ENCODE measurements at places on chromosomes 12 and 14.

DNA sequence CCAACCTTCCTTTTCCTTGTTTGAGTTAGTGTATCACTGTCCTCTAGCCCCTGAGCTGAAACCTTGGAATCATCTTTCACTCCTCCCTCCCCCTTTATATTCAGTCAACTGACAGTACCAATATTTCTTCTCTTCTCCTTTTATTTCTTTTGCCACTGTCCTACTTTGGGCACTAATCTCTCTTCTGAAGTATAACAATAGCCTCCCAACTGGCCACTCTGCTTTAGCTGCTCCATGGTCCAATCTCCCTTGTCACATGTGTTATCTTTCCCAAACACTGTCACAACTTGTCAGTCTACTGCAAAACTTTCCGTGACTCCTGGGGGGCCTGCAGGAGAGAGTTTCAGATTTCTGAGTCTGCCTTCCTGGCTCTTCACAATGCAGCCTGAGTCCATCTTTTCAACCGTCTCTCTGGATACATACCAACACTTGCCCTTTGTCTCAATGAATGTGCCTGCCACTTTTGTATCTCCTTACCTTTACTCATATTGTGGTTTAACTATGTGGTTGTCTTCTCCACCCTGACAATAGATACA, 471.2 kb downstream of the DIO2 start:
- no peak for DNase-seq

DNA sequence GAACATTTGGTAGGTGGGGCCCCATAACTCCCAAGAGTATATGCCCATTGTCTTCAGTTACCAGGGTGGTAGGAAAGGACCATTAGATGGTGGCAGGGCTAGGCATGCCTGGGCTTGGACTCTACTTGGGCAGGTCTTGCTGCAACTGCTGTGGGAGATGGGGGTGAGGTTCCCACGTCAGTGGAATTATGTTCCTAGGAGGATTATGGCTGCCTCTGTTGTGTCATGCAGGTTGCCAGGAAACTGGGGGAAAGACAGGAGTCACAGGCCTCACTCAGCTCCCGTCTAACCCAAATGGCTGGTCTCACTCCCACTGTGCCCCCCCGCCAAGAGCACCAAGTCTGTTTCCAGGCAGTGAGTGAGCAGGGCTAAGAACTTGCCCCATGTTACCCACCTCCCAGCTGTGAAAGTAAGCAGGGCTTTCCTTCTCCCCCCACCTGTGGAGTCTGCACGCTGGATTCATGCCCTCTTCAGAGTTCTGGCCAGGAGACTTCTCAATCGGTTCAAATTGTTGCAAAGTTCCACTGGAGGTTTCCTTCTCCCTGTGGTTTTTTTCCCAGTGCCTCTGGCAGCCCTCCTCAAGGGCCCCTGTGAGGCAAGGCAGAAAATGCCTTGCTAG, 337.5 kb downstream of the CCDC91 start:
- no peak for DNase-seq

- no peak for DNase-seq
These were observed 331.2 kb downstream of the CACNA1C start for GRCh38 chr12:2384029-2384386.

DNA sequence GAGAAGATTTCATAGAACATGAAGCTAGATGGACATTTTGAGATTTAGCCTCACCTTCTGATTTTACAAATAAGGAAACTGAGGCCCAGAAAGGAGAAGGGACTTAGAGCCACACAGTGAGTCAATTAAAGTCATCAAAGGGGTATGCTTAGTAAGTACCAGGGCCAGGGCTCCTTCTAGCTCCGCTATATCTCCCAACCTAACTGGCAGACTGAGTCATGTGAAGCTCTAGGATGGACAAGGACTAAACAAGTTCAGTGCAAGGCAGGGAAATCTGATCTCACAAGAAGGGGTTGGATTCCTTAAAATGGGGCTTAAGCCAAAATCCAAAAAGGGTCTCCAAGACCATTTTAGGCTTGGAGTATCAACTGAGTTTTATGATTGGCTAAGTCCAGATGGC, 215.8 kb downstream of the PHLDA1 start:
- DNase-seq = no peak

GRCh38 chr12:43118881-43119280, 433.1 kb downstream of the ADAMTS20 start:
- no peak for DNase-seq

DNA sequence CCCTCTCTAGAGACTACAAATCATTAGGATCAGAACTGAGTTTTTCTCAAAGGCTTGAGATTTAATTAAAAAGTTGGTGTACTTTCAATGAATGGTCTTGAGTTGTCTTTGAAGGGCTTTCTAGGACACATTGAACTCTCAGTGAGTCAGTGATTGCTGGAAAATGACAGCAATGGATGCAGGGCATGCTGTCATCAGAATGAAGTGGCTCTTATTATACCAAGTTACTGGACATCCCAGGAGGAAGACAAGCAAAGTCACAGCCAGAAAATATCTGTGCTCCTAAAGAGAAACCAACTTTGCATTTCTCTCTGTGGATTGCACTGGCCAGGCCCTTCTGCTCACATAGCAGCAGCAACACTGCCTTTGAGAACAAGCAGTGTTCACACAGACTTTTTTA, 112.6 kb downstream of the PRIMA1 start:
- DNase-seq = no peak

GRCh38 chr12:131557078-131557709, 153.7 kb upstream of the SFSWAP start:
- DNase-seq = no peak

DNA sequence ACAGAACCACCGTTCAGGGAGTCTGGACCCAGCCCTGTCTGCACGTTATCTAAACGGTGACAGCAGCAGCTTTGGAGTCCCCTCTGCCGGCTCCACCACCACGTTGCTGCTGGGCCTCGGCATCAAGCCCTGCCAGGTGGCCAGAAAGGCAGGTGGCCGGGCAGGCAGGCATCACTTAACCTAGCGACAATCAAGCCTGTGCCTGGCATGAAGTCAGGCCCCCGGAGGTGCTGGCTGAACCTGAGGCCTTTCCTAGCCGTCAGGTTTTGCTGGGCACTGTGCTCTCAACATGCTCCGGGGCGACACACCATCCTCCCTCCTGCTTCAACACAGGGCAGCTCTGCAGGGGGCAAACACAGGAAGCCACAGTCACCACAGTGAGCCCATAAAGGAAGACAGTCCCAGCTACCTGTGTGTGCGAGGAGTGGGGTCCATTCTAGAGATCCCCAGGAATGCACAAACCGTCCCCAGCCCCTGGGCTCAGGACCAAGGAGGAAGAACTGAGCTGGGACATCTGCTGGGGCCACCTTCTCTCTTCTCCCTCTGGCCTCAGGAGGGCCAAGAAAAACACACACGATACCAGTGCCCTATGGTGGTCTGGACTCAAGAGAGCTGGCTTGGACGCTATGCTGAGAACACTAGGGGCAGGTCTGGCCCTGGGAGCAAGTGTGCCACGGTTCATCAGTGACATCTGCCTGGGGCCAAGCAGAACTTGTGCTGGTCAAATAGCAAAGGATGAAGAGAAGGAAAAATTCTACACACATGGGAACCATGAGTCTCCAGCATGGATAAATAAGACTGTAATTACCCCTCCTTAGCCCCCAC, 44.7 kb downstream of the CCDC88C start:
- DNase-seq = no peak

- no peak for DNase-seq
These were observed 9.7 kb downstream of the SPTSSA start for GRCh38 chr14:34452258-34452822.

- DNase-seq = no peak
These were observed 12.6 kb upstream of the DENND5B start for GRCh38 chr12:31603546-31604009.

DNA sequence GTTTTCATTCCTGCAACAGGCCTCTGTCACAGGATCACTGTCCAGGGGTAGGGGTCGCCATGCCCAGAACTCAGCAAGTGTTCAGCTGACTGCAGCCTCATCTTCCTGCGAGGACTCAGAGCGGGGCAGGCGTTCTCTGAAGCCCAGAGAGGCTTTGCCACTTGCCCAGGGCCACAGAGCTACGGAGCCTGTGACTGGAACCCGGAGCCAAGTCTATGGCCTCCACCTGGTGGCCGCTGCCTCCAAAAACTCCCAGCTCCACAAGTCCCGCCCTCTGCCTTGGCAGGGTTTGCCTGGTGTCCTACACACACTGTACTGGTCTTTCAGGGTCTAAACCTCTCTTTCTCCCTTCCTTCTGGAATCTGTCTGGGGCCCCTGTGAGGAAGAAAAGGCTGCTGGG, 8.7 kb upstream of the PPP1R13B start:
- no peak for DNase-seq

DNA sequence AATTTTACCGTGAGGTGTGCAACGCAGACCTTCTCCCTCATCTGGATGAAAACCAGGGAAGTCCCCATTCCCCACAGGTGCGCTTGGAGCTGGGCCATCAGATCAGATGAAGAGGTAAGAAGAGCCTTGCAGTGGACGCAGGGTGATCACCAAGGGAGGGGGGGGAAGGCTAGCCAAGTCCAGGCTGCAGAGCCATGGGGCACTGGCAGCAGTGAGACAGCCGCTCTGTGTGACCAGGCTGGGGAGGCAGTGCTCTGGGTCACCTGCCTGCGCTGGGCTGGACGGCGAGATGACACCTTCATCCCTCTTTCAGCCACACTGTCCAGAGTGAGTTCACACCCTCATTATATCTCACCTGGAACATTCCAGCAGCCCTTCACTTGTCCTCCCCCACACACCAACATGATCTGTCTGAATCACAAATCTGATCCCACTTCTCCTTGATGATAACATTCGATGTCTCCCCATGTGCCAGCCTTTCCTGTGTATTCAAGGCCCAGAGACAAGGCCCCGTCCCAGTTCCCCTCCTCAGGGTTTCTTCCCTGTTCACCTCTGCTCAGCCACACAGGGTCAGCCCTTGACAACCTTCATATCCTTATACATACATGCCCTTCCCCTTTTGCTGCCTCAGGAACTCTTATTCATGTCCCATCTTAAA, 65.9 kb upstream of the VASH1 start:
- DNase-seq = no peak

GRCh38 chr14:48731260-48731659, 854.9 kb downstream of the RPS29 start:
- no peak for DNase-seq

- DNase-seq = no peak
These were observed 26.6 kb upstream of the NRXN3 start for GRCh38 chr14:78143489-78144145.
